Lower leg skin (tissue), 4 donors: ENCODE measurements at places on chromosomes 11 and 22.

DNA sequence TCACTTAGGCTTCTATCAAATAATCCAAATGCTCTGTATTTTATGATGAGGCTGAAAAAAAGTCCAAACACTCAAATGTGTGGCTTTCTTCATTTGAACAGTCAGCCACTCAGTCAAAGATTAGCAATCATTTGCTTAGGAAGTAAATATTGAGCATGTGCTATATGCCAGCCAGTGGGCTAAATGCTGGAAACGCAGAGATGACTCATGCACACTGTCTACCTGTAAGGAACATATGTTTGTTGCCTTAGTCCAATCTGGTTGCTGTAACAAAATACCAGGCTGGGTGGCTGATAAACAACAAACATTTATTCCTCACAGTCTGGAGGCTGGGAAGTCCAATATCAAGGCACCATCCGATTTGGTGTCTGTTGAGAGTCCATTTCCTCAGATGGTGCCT is 617.3 kb downstream of the NTM start:
- no peak for DNase-seq

DNA sequence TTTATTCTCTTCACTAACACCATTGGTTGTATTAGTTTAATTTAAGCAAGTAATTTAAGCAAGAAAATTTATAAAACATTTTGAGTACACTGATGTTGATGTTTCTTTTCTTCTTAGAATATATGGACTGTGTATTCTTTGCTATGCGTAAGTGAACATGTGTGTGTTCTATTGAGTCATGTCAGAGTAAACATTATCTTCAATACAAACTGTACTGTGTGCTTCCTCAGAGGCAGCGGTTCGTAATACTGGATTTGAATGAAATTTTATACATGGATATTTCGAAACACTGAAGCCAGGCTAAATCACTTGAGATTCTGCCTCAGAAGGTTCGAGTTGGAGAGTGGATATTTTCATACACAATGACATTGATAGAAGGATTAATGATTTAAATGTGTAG is 452.6 kb downstream of the LUZP2 start:
- DNase-seq, result no peak

GRCh38 chr11:3123305-3123704 is 41.8 kb downstream of the OSBPL5 start:
- peak; percentile 97 for DNase-seq

- DNase-seq, result no peak
Observed at GRCh38 chr11:119144825-119145486, 3.9 kb upstream of the ABCG4 start.

DNA sequence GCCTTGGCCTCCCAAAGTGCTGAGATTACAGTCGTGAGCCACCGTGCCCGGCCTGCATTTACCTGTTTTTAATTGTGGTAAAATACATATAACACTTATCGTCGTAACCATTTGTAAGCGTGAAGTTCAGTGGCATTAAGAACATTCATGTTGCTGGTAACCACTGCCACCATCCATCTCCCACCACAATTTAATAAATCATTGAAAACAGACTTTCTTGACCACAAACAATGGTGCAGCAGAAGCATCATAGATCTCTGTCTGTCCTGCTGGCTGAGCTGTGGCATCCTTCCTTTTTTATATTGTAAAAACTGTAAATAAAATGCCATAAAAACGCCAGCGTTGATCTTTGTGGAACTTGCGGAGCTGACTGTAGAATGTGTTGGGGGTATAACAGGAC is 24.3 kb downstream of the LRP5 start:
- DNase-seq, result no peak

DNA sequence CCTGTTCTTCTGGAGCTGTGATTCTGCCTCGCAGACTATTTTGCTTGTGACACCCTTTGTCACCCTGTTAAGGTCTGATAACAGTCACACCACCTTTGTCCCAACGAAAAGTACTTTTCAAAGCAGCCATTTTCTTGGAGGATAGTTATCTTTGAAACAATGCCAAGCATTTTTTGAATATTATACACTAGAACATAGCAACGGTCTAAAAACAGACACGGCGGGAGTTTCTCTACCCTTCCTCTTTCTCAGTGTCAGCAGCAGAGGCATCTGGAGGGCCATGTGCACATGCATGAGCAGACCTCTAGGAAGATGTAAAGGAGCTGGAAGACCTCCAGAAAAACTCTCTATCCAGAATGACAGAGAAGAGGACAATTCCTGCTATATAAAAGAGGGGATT is 86.5 kb downstream of the TRPC6 start:
- no peak for DNase-seq

DNA sequence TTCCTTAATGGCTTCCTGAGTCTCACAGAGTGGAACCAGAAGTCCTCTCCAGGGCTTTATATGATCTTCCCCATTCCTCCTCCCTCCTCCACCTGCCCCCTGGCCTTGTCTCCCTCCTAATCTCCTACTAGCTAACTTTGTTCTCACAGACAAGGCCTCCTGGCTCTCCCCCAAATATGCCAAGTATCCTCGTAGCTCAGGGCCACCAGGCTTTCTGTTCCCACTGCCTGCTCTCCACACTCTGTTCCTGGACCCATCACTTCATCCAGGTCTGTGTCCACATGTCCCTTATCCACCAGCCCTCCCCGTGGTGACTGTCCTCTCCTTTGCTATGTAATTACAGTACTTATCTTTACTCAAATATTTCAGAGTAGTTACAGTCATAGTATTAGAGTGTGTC is 23.2 kb upstream of the LMO1 start:
- DNase-seq, result peak; percentile 68

GRCh38 chr22:47190957-47191670 is 428.7 kb downstream of the TBC1D22A start:
- no peak for DNase-seq

DNA sequence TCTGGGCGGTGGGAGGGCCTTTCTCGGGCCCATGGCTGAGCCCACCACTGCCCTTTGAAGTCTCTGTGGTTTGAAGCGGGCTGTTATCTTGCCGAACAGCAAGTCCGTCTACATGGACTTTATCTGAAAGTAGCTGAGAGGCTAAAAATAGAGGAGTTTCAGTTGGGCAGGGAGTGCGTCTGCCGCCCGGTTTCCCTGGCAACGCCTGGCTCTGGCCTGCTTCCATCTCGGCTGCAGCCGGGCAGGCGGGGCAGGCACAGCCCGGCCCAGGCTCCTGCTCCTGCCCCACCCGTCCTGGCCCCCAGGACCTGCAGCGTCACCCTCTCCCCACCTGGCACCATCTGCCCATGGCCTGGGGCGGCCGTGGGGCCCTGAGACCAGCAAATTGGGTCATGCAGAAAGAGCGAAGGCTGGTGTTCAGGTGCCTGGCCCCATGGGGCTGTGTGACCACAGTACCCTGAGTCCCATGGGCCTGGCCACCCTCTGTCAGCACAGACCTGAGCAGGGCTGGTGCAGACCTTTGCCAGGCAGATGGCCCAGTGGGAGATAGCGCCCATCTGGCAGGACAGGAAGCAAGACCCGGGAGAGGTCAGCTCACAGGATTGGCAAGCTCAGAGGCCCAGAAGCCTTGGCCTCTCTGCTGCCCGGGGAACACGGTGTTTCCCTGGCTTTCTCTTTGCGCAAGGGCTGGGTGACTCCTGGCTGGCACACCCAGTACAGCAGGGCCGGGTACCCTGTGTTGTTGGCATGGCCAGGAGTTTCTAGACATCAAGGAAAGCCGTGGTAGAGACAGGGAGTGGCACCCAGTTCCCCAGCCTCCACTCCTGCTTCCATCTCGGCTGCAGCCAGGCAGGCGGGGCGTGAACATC is 79.1 kb upstream of the KCNQ1OT1 start:
- peak; percentile 65 for DNase-seq

DNA sequence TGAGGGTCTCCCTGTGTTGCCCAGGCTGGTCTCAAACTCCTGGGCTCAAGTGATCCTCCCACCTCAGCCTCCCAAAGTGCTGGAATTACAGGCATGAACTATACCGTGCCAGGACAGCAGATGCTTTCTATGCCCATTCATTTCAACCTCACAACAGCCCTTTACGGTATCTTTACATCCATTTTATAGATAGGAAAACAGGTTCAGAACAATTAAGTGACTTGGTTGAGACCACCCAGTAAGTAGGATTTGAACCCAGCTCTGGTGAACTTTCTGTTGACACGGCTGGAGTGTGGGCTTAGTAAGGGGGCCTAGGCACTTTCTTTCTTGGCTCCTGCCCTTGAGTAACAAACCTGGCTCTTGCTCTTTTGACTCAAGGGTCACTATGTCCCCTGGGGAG is 25.7 kb downstream of the TEF start:
- no peak for DNase-seq

DNA sequence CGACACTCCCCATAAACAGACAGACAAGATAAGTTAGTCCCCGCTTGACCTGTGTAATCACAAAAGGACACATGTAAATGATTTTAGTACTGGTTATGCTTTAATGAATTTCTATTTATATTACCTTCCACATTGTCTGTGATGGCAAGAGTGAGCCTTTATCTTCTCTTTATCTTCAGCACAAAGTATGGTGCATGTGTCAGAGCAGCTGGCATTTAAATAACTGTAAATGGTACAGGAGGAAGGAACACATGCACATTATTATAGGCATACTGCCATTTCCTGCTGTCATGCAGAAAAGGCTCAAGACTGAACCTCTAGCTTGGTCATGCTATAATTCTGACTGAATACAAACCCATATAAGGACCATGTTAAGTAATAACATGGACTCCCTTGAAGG is 1342.7 kb upstream of the TENM4 start:
- no peak for DNase-seq

DNA sequence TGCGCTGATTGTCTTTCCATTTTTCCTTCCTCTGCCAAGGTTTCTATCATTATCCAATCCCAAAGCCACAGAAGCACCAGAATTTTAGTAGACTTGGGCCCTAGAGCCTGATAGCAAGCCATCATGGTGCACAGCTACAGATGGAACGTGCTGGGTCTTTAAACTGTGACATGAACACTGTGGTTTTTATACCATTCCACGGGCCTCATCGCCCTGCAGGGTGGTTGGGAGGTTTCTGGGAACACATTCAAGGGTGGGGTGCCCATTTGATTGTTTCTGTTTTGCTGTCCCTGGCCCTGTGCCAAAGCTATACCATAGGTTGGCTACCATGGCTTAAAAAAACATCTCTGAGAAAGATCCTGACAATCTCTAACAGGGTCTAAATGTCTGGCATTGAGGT is 151.9 kb downstream of the CACNA1I start:
- no peak for DNase-seq

GRCh38 chr11:69721745-69722144 is 17.9 kb upstream of the FGF19 start:
- no peak for DNase-seq
